Activated CD8-positive, alpha-beta T cell treated with anti-CD3 and anti-CD28 coated beads for 36 hours (primary cell): ENCODE measurements at places on chromosomes 4 and X. TPM values are rescaled to one million over a fixed set of nuclear protein-coding genes. Genes with fewer than 3 reads are reported as not detected.

The GPC4 gene
- total RNA-seq: not detected

The ACSL4 gene
- total RNA-seq: 63.1 TPM

The SYN1 gene
- 0.74 TPM for total RNA-seq

The BEX2 gene
- total RNA-seq: 13.6 TPM

The C4orf54 gene
- total RNA-seq: not detected

The RPA4 gene
- total RNA-seq: 0.38 TPM

The NDNF gene
- 0.41 TPM for total RNA-seq

The MAGT1 gene
- 33.2 TPM for total RNA-seq
